ENCODE measurements at places on chromosomes 2 and 18.

DNA sequence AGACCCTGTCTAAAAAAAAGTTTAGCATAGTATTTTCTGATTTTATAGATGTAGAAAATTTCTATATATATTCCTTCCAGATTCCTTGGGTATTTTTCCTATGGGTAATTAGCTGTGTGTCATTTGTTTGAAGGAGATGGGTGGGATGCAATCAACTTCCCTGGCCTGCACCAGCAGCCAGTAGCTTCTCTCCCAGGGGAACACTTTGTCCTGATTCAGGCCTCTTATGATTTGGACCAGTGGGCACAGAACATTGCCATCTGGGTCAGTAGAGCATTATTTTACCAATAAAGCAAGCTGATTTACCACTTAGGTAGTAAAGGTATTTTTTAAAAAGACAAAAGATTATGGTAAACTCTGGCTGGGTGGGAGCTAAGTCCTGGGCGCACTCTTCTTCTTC, 26.9 kb downstream of the UBE2F start:
- no peak for DNase-seq

GRCh38 chr2:70987386-70987785, 7.3 kb downstream of the TEX261 start:
- no peak for DNase-seq

- no peak for DNase-seq
Measured at GRCh38 chr2:9102861-9103662, 99.6 kb upstream of the MBOAT2 start.

- DNase-seq: no peak
Measured at GRCh38 chr18:49548229-49548636, 13.6 kb upstream of the LIPG start.

All from esophagus squamous epithelium (tissue), 5 donors.